Cerebellar nuclear complex (tissue), 1 donor: ENCODE measurements at places on chromosomes 7 and 10.

- DNase-seq = no peak
Measured at GRCh38 chr10:119761106-119761505, 35.3 kb downstream of the INPP5F start.

GRCh38 chr10:90504172-90504571 is 353.7 kb downstream of the HTR7 start:
- no peak for DNase-seq

DNA sequence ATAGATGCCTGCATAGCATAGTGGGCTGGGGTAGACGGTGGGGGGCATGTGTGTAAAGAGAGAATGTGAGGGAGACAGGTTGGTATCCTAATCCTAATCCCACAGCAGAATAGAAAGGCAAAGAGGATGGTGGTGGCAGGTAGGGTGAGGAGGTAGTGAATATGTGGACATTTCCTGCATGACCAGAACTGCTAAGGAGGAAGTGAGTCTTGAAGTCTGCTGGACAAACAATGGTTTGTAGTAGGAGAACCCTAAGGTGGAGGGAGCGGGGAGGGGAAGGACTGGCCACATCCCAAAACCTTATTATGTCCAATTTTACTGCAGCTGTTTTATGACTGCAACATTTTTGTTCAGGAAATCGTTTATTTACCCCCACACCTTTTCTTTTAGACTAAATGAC is 279.7 kb downstream of the AUTS2 start:
- no peak for DNase-seq

GRCh38 chr7:106048706-106049020 is 63.4 kb downstream of the SYPL1 start:
- no peak for DNase-seq

DNA sequence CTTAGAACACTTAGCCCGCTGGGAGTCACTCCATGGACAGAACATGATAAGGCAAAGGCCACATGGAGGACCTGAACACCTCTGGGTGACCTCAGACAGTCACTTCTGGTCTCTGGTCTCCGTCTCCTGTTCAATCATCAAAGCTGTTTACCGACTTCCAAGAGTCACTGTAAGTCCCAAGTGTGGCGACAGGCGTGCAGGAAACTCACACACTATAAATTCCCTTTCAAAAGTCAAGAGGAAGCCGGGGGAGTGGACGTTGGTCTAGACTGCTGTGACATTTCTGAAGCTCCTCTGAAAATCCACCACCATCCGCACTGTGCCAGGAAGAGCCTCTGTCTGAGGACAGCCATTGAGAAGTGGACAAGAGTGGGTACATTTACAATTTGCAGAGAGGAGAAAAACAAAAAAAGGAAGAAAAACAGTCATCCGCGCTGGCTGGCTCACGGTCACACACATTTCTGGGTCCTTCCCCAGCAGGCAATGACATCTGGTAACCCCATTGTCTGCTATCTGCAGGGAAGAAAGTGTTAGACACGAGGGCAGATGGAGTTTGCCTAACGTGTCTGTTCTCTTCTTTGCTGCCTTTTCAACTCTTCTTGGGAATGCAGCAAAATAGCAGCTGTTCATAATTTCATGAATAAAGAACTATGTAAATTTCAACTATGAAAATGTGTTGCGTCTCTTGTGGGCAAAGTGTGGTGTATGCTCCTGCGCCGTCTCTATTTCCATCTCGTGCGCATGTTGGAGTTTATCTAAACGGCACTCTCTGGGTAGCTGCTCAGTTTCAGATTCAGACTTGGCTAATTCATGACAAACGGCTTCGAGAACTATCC is 32.9 kb upstream of the CUX1 start:
- DNase-seq = no peak
